Colonic mucosa (tissue), 4 donors: ENCODE measurements at places on chromosomes 2 and 18.

- no peak for DNase-seq
These were observed 70.9 kb downstream of the ZEB2 start for GRCh38 chr2:144449028-144449406.

DNA sequence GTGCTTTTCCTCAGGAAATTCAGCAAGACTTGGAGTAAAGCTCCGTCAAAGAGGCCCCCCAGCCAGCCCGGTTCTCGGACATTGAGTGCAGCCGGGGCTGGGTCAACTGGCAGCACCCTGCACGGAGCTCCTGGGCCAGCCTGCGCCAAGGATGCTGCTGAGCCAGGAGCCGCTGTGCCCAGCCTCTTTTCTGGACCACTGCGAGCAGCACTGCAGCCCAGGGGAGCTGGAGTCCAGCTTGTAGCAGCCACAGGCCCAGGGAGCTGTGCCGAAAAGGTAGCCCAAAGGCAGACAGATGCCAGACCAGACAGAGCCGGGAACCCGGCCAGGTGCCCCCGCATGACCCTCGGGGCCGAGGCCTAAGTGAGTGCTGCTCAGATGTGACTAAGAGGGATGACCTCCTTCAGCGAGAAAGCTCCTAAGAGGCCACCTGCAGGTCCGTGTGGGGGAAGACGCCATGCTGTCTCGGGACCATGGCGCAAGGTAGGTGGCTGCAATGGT, 7.3 kb downstream of the CLHC1 start:
- DNase-seq = no peak

- no peak for DNase-seq
These were observed 109.7 kb upstream of the ZNF236 start for GRCh38 chr18:76712511-76713140.

- DNase-seq = no peak
These were observed 64.6 kb downstream of the LTBP1 start for GRCh38 chr2:33011373-33011772.

- no peak for DNase-seq
These were observed 660.1 kb upstream of the SLC8A1 start for GRCh38 chr2:41111836-41112627.

GRCh38 chr2:121129692-121130091, 155.3 kb downstream of the TFCP2L1 start:
- no peak for DNase-seq

- DNase-seq = no peak
These were observed 1.3 kb downstream of the MYL12B start for GRCh38 chr18:3263132-3263700.

GRCh38 chr2:150681120-150681804, 193.8 kb upstream of the RND3 start:
- DNase-seq = no peak

DNA sequence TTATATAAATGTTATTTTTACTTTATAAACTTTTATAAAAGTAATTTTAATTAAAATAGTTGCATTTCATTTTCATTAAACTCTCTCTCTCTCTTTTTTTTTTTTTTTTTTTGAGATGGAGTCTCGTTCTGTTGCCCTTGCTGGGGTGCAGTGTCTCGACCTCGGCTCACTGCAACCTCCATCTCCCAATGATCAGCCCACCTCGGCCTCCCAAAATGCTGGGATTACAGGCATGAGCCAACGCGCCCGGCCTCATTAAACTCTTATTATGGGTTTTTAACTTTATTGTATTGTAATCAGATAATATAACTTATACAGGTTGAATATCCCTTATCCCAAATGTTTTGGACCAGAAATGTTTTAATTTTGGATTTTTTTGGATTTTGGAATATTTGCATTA, 10.9 kb upstream of the NPPC start:
- DNase-seq = no peak

DNA sequence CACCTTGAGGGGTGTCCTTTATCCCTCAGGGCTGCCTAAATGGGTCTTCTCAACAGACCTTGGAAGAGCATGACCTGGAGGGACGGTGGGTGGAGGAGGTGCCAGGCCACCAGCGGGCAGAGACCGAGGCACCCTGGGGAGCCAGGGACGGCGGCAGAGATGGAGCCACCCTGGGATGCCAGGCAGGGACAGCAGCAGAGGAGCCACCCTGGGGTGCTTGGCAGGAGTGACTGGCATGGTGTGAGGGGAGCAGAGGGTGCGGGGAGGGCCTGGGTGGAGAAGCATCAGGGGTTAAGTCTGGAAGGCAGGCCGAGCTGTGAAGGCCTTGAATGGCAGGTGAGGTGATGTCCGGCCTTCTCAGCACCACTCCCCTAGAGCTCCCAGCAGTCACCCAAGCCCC, 56.1 kb downstream of the CIB4 start:
- DNase-seq = no peak

- no peak for DNase-seq
These were observed 63.0 kb downstream of the TWIST2 start for GRCh38 chr2:238910751-238911351.

GRCh38 chr2:46960618-46961017, 45.0 kb upstream of the MCFD2 start:
- DNase-seq = no peak

DNA sequence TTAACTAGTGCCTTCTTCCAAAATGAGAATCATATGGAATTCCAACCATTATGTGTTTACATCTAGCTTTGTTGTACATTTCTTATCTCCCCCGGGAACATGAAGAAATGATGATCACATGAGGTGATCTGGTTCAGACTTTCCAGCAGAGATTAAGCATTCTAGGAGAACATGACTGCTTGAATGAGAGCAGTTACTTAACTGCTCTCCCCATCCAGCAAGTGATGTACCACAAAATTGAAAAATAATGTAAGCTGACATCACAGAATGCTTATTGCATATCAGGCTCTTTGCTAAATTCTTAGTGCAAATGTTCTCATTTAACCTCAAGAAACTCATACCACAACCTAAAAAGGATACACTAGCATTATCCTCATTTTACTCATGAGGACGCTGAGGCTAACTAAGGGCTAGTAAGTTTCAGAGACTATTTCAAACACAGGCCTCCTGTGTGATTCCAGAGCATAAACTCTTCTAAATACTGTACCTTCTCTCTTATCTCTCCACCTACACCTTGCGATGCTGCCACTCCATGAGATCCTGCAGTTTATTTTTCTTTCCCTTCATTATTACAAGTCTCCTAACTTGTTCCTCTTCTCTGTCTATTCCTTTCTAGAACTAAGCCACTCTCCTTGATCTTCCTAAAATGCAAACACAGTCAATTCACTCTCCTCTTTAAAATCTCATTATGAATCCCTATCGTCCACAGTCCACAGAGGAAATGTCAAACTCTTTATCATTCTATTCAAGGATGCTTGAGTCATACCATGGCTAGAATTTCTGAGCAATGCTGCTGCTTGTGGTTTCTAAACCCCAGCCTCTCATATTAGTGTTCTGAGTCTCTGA, 1224.8 kb upstream of the ZEB2 start:
- no peak for DNase-seq

- no peak for DNase-seq
These were observed 27.5 kb downstream of the TMEM178A start for GRCh38 chr2:39693245-39693644.

GRCh38 chr2:42256505-42256904, 87.4 kb downstream of the EML4 start:
- DNase-seq = no peak

DNA sequence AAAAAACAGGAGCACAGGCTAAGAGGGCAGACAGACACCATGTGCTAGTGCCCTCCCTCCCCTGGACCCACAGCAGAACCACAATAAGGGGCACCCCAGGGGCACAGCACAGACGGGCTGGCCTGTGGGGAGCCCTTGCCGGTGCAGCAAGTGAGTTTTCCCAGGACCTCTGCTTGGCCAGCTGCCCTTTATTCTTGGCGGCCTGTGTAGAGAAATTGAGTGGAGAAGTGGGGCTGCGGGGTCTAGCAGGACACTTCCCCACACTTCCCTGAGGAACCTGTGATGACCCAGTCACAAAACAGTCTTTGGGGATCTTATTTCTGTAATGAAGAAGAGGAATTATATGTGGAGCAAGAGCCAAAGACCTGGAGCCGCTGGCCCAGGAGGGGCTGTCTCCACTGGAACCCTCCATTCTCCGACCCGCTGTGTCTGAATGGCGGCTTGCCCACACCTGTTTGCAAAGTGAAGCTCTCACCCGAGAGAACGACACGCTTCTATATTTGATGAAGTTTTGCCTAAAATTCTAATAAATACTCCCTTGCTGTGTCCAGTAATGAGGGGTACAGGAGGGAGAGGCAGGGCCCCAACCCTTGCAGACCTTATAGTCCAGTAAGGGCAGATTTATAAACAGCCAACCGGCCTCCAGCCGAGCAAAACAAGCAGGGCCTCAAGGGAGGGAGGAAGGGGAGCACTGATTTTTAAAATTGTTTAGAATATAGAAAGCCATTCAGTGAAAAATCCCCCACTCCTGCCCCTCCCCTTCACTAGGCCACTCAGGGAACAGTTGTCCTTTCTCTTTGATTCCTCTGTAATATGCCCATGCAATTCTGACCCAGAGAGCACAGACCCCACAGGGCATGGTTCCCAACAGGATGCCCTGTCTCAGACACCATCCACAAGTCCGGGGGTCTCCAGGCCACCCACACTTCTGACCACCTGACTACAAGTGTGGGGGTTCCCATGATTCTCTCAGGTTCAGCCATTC, 44.7 kb upstream of the SNED1 start:
- peak; percentile 11 for DNase-seq

GRCh38 chr2:215019521-215020145, 118.8 kb downstream of the ABCA12 start:
- DNase-seq = no peak

DNA sequence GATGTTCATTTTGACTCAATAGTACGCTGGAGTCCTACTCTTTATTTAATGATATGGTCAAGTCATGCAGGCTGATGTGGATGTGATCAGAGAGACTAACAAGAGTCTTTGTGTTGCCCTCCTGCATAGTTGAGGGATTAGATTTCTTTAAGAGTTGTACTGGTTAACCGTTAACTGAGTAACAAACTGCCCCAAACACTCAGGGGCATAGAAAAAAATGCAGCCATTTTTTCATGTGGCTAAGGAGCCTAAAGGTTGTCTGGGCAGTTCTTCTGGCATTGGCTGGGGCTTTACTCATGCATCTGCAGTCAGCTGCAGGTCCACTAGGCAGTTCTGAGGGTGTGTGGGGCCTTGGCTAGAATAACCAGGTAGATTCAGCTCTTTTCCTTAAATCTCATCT, 32.5 kb downstream of the DOCK10 start:
- DNase-seq = no peak

GRCh38 chr2:149652526-149652925, 65.0 kb upstream of the MMADHC start:
- no peak for DNase-seq

GRCh38 chr2:190649035-190649797, at the start of gene NAB1:
Gene NAB1 (plus strand): TSS chr2:190649083. CDS start chr2:190659177, 10,094 bp downstream.
- DNase-seq = peak; percentile 46

GRCh38 chr18:42168487-42168886, 213.5 kb downstream of the PIK3C3 start:
- no peak for DNase-seq

GRCh38 chr2:69366-70344, 23.4 kb upstream of the FAM110C start:
- peak; percentile 78 for DNase-seq

DNA sequence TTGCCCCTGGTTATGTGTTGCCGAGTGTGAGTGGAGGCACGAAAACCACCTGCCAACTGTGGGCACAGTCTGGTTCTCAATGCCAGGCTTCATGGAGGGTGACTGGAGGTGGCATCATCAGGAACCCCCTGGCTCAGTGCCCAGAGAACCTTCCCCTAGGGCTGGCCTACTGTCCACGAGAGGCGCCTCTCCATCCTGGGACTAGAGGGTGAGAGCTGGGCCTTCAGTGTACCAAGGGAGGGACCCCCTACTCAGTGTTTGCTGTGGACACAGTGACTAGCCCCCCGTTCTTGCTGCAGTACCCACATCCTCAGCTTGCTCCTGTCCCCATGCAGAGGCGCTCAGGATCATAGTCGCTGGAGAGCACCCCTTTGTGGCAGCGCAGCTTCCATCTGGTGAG, 202.6 kb downstream of the HDAC4 start:
- DNase-seq = no peak

DNA sequence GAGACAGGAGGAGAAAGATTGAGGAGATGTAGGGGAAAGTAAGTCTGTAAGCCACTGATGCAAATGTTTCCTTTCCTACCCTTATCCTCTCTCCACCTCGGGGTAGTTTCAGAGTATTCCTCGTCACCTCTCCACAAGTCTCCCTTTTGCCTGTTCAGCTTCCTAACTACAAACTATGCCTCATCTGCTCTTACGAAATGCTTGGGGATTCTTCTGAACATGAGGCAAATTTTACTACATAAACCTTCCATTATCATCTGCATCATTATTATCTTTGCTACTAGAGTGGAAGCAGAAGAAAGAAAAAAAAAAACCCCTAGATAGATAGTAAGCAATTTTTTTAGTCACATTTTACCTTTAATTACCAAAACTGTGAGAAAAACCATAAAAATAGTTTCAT, 43.1 kb upstream of the CWC22 start:
- DNase-seq = no peak
